Activated CD8-positive, alpha-beta memory T cell treated with anti-CD3 and anti-CD28 coated beads for 1 hour (primary cell): ENCODE measurements at places on chromosomes 1 and 21.

DNA sequence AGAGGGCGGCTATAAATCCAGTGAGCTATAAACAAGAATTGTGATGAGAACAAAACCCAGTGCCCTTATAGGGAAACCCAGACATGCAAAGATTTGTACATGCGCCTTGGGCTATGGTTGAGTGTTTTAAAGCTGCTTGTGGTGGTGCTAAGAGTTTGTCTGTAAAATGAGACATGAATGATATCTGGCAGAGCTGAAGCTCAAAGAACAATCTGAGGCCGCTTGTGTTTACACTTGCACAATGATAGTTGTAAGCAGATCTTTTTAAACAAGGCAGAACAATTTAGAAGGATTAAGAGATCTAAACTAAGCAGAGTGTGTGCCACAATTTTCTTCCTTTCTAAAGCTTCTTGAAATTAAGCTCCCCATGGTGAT, 80.4 kb upstream of the ADAMTS5 start:
- no peak for DNase-seq

DNA sequence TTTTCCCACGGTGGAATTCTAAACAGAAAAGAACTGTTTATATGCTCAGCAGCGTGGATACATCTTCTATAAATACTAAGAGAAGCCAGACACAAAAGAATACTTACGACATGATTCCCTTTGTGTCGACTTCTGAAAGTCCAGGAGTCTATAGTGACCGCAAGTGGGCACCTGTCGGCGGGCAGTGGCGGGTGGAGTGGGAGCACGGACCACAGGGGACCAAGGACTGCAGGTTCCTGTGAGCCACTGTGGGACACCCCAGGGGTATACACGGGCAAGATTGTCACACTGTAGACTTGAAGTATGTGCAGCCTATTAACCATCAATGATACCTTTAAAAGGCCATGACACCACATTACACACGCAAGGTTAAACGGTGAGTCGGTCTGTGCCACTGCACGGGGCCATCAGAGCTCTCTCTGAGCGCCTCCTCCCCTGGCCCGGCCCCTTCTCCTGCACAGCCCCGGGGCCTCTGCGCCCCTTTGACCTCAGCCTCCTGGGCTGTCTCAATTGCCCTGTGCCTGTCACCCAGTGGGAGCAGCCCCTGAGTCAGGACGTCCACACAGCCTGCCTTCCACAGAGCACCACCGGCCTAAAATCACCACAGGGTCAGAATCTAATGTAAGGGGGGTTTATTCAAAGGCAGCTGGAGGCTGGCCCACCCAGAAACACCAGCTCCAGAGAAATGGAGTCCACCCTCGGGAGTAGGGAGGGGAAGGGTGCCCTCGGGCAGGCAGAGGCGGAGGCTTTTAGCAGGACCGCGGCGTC, 90.0 kb upstream of the COL6A1 start:
- no peak for DNase-seq

DNA sequence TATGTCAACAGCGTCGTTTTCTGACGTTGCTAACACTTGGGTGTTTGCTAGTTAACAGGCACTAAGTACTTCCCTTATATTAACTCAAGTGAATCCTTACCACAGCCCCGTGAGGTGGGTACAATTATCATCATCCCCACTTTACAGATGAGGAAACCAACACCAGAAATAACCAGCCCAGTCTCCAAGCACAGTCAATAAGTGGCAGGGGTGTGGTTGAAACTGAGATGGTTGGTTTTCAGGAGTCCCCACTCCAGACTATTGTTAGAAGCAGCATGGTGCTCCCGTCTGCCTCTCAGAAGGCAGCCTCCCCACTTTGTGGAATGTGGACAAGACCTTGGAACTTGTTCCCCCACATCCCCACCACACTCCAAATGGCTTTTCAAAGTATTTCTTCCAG, 45.7 kb upstream of the ACOT11 start:
- no peak for DNase-seq

- DNase-seq: no peak
Measured at GRCh38 chr1:26811708-26812107, 14.8 kb upstream of the ZDHHC18 start.

DNA sequence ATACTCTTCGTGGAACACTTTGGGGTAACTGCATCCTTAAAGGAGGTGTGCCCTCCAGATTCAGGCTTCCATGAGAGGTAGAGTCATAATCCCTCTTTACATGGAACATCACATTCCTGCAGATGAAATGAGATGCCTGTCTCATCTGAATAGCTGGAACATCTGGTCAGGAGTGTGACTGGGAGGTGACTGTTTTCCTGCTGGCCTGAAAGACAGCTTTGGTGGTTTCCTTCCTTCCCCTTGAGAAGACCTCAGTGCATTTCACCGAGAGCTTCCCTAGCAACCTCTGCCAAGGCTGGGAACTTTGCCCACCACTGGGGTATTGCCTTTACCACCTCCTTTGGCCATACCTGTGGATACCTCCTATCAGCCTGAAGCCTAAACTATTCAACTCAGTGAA, 46.7 kb upstream of the GUCA2A start:
- DNase-seq: no peak

DNA sequence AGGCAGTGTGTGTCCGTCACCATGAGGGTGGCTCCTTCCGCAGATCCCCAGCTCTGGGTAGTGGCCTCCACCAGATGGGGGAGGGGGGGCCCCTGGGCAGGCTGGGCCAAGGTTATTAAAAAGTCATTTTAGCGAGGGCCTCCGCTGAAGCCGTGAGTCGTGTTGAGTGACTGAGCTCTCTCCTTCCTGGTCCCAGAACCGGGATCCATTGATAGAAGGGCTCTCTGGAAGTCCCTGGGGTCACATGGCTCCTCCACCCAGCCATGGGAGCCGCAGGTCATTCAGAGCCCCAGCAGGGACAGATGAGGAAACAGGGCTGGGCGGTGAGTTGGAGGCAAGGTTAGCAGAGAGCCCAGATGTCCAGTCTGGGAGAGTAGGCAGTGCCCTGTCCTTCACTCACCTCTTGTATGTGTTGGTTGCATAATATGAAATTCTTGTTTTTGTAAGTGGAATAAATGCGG, 12.9 kb downstream of the MIIP start:
- DNase-seq: no peak

- DNase-seq: no peak
Measured at GRCh38 chr1:156704930-156705320, 458 bp downstream of the CRABP2 start.

DNA sequence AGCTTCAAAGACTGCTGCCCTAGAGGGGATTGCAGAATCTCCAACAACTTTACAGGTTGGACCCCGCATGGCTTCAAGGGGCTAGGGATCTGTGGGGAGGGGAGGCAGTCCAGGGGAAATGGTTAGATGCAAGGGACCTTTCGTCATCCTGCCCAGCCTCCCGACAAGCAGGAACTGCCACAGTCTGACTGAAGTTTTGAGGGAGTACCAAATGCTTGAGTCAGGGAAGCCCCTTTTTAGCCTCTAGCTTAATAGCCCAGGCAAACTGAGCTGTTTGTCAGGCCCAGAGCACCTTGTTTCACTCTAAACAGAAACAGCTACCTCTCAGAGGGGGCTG, 1.1 kb downstream of the TOR3A start:
- no peak for DNase-seq

DNA sequence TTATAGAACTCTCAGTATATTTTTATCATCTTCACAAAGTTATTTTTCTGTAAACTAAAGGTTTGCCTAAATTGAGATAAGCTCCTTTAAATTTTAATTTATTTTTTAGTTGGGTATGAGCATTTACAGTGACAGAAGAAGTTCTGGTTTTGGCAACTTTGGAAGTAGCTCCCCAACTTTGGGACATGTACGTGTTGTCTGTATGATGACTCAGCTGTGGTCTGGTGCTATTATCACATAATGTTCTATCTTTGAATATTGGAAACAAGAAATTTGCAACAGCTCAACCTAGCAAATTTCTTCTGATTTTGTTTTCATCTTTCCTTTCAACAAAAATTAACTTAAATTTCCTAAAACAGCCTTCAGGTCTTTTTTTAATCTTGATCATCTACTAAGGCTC, 46.6 kb upstream of the C1orf105 start:
- DNase-seq: no peak

DNA sequence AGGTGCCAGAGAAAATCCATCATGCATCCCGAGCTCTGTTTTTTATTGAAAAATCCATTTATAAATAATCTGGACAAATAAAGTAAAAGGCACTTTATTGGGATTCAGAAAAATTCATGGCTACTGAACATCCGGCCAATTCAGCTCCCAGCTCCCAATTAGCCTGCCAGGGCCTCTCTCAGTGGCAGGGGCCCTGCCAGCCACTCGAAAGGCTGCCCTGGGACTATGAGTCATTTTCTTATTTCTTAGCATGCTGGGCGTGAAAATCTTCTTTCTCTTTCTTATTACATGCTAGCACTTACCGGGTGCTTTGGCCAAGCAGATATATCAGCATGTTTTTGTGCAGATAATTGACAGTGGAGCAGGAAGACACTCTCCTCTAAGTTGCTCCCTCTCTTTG, 283.3 kb downstream of the CAMTA1 start:
- DNase-seq: no peak

GRCh38 chr1:27136998-27137542, 17.9 kb downstream of the SLC9A1 start:
- DNase-seq: peak; percentile 40

GRCh38 chr1:182607566-182607965, 3.4 kb upstream of the RGS16 start:
- DNase-seq: no peak

DNA sequence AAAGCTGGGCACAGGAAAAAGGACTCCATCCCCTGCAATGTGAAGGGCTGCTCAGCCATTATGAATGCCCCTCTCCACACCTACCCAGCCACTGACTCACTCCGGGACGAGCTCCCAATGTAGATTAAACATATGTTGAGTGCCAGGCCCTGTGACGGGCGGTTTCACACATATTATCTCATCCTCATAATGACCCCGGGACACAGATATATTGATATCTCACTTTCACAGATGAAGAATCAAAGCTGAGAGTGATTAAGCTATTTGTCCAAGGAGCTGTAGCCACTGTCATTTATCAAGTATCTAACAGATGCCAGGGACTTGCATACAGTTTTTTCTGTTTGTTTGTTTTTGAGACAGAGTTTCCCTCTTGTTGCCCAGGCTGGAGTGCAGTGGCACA, 35.0 kb upstream of the SLC30A1 start:
- no peak for DNase-seq

DNA sequence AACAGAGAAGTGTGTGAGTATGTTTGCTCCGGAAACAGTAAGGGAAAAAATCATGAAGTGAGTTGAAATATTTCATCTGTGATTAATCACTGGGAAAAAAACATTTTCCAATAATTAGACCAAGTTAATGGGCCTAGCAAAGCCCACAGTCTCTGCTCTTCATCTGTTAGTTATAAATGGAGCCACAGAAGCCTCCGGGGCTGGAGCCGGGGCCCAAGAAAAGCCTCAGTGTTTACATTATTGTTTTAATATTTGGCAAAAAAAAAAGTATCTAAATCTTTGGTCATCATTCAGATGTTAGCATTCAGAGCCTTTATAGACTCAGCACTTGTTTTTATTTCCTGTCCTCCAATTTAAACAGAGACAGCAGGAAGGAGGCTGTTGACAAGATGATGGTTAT, 115.0 kb downstream of the UBE2U start:
- DNase-seq: no peak

DNA sequence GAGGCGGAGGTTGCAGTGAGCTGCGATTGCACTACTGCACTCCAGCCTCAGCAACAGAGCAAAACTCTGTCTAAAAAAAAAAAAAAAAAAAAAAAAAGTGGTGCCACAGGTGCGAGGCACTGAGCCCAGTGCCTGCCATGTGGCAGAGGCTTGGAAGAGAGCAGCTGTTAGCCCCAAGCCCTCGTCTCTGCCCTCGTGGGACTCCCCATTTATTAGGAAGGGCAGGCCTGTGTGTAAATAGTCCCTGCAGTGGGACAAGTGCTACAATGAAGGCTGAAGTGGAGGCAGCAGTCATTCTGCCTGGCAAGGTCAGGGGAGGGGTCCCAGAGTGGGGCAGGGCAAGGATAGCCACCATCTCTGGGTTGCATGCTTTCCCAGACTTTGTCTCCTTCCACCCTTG, 6.5 kb downstream of the RPS6KA1 start:
- DNase-seq: no peak

DNA sequence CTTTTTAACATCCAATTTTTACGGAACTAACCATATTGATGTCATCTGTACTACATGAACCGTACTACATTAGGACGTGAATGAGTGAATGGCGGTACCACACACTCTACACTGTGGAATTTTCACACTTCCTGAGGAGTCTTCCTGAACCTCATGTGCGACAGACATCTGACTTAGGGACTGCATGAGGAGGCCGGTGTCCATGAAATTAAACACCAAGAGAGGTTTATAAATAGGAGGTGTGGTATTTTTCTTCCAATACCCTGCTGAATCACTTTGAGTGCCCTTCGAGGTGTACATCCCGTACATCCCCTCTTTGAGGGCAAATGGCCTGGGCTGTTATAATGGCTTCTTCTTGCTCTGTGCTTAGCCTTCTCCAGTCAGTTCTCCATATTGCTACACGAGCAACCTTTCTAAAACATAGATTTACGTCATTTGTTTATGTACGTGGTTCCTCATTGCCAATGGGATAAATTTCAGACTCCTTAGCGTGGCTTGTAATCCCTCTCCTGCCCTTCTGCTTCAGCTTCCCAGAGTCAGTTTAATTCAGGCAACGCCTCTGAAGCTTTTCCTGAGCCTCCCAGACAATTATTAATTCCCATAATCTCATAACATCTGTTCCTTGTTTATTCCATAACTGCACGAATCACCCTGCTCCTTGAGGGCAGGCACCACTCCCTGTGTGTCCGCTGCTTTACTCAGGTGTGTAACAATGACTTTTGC, 9.4 kb downstream of the ST3GAL3 start:
- no peak for DNase-seq

DNA sequence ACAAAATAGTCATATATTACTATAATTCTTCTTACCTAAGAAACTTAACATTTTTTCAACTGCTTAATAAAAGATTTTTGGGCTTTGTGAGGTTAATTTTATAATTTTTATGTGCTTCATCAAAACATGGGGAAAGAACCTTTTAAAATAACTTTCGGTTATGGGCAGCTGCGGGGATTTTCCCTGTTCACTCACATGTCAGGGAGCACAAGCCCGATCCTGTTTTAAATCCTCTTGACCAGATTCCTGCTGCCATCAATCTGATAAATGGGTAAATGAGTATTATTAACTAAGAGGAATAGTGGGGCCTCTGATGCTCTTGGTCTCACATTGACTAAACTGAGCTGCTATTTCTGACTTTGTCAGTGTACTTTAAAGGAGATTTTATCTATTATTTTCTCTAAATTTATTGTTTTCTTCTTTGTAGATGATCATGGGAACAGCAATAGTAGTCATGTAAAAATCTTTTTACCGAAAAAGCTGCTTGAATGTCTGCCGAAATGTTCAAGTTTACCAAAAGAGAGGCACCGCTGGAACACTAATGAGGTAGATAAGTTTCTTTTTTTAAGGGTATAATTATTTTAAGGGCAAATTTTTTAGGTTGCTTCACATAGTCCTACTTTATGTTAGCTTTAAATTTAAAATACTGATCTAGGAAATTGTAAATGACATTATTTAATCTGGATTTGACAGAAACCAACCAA, 39.6 kb downstream of the CAMTA1 start:
- DNase-seq: no peak

DNA sequence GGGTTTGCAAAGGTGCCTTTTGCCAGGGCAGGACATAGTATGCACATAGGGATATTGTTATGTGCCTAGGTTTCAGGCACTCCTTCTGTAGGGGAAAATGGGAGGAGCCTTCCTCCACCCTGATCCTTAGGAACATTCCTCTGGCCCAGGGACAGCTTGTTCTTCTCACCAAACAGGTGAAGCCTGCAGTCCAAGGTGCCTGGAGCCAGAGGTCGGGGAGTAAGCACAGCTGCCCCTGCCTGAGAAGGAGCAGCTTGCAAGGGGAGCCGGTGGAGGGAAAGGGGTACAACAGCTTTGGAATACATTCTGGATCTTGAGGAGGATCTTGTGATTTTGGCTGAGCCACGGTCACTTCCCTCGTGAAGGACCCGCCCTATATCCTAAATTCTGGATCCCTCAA, 82.4 kb upstream of the CD1D start:
- no peak for DNase-seq
